Ureter (tissue), 1 donor: ENCODE measurements at places on chromosomes 7 and 10.

- no peak for DNase-seq
Measured at GRCh38 chr7:115096262-115096661, 174.4 kb downstream of the MDFIC start.

DNA sequence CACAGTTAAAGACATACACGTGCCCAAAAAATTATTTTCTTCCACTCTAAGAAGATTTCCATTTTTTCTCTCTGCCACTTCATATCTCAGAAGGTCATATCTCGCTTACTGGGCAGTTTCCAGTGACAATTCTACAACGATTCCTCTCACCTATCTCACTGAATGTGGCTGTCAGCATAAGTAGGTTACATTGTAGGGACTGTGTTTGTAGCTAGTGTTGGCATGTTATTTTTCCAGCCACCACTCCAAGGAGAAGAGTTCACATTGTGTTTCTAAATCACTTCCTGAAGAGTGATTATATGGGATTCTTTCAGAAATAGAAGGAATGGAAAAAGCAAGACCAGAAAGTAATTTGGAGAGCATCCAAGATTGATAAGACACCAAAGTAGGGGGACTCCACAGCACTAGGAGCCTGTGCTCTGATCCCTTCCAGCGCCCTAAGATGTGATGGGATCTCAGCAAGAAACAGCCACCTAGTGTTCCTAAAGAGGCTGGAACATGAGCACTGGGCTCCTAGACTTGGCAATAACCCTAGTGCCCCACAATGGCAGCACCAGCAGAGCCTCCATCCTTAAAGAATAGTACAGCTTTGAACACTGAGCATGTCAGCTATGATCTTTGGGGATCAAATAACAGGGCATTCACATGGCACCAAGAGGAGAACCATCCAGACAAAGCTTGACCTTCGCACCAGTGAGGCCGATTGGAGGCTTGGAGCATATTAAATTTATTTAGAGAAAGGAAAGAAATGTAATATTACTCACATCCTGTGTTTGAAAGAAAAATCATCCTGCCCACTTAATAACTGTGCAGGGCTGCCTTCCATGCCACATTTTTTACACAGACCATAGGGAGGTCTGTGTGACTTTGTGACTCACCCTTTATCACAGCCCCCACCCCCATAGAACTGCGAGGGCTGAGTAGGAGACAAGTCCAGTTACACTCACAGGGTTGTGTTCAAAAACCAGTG is 51.8 kb downstream of the CAV1 start:
- no peak for DNase-seq

GRCh38 chr10:117457932-117458331 is 82.7 kb upstream of the PDZD8 start:
- no peak for DNase-seq

DNA sequence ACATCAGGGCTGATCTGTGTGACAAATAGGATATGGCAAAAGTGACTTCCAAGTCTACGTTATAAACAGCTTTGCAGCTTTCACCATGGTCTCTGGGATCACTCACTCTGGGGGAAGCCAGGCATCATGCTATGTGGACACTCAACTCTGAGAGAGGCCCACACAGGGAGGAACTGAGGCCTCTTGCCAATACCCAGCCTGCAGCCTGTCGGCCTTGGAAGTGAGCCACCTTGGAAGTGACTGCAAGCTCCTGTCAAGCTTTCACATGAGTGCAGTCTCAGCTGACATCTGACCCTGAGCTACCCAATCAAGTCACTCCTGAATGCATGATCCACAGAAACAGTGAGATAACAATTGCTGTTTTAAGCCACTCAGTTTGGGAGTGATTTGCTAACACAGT is 56.5 kb downstream of the MMRN2 start:
- DNase-seq: peak; percentile 59

GRCh38 chr10:119655566-119656001 is 4.4 kb downstream of the BAG3 start:
- DNase-seq: peak; percentile 70

DNA sequence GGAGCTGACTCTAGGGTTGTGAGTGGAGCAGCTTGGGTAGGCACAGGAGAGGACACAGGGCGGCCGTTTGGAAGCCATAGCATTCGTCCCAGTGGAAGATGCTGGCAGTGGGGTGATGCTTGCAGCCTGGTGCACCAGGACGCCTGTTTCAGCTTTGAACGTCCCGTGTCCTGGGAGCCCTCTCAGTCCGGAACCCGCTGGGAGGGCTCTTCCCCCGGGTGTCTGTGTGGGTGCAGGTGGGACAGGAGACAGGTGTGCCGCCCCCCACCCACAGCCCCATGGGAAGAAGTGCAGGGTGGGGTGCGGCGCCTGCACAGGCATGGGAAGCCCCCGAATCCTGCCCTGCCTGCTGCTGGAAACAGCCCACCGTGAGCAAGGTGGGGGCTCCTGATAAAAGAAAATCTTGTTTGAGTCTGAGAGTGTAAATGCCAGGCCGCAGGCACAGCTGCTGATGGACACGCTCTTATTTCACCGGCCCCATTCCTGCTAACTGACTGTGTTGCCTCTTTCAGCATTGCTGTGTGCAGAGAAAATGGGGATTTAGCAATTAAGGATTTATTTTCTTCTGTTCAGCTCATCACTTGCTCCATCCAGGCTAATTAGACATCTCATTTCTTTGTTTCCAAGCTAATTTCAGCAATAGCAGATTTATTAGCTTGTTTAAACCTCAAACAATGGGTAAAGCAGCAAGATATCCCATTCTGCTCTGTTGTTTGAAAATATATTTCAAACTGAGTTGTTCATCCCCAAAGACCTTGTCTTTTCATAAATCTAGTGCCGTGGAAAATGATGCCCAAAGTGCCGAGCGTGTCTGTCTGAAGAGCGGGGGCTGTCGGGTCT is 54.9 kb upstream of the DPYSL4 start:
- DNase-seq: no peak

- DNase-seq: no peak
Measured at GRCh38 chr10:95355301-95355700, 64.5 kb upstream of the PDLIM1 start.

DNA sequence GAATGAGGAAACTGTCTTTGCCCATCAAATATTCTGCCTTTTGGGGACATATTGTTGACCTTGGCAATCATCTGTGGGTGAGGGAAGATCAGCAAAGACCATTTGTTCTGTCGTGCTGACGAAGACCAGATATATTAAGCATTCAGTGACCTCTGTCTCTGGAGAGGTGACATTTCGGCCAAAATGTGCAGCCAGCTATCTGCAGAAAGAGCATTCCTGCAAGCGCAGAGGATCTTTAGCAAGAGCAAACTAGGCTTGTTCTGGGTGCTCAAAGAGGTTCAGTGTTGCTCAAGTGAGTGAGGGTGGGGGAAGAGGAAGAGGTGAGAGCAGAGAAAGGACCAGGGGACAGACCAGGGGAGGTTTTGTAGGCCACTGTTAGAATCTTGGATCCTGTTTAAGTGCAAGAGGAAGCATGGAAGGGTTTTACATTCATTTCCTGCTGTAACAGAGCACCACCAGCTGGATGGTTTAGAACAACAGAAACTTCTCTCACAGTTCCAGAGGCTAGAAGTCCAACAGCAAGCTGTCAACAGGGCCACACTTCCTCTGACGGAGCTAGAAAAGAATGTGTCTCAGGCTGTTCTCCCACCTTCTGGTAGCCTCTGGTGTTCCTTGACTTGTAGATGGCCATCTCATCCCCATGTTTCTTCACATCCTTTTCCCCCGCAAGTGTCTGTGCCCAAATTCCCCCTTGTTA is 11.2 kb downstream of the C10orf120 start:
- DNase-seq: no peak

DNA sequence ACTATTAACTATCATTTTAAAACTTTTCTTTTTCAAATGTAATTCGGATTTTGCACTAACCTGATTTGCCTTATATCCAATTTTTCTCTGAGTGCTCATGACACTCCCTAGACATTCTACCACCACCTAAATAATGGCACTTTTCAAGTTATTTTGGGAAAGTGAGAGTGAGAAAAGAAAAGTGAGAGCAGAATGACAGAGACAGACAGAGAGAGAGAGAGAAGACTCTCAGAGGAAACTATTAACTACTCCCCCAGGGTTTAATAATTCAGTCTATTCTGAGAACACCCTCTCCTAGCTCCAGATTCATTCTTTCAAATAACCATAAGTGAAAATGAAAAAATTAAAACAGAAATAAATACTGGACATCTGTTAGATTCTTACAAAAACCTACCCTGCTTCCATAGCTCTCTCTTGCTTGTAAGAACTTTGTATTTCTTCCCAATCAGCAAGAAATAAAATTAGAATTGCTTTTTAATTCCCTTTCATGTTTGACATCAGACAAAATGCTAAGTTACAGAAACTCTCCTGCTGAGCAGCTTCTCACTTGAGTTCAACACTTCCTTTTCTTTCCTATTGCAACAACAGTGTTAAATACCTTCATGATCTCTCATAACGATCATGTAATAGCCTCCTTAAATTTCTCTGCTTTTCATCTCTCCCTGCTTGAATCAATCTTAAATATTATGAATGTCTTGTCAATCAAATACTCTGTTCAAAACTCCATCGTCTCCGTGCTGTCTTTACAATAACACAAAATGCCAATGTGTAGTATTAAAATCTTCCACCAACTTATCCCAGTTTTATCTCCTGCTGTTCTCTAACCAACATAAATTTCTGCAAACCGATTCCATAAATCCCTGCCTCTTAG is 191.7 kb downstream of the SEMA3E start:
- no peak for DNase-seq

DNA sequence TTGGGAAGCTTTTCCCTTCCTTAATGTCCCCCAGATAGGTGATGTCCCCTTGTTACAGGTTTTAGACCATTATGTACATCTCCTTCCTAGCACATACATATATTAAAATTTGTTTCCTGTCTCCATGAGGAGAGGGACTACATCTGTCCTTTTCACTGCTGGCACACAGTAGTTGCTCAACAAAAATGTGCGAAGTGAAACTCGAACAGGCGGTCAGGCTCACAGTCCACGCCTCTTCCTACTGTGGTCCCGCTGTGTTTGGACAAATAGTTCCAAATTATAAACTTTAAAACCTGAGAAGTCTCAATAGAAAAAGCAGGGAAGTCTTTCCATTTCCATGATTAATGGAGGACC is 1.2 kb upstream of the HHEX start:
- no peak for DNase-seq

- no peak for DNase-seq
Measured at GRCh38 chr10:24493165-24493564, 230.5 kb downstream of the ARHGAP21 start.

DNA sequence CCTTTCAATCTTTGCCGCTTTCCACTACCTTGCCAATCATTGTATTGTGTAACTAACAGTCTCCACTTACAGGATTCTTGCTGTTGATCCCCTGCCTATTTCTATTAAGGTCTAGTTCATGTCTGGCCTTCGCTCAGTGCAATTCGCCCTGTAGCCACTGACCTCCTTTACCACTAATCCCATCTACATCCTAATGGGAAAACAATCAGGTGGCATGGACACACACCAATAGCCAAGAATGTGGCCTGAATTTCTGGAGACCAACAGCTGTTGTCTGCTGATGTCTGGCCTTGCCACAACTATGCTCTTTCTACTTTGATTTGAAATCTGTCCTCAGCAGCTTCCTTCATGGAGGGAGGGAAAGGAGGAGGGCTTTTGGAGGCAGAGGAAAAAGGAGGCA is 546.2 kb downstream of the SORCS3 start:
- no peak for DNase-seq

GRCh38 chr7:122706836-122707235 is 4.1 kb upstream of the RNF148 start:
- DNase-seq: no peak

DNA sequence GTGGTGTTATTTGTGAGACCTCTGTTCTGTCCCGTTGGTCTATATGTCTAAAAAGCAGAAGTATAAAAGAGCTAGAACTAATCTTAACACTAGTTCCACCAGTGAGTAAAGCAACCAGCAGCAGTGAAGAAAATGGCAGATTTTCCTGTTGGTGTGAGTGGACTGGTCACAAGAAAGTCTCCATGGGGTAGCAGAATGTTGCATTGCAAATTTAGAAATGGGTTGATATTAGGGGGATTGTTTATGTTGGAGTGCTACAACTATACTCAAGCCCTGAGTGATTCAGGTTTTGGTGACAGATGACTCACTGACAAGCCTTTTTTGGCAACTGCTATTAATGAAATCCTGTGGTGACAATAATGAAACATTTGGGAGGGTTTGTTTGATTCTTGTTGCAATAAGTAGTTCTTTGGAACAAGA is 5.6 kb downstream of the AVL9 start:
- DNase-seq: no peak

DNA sequence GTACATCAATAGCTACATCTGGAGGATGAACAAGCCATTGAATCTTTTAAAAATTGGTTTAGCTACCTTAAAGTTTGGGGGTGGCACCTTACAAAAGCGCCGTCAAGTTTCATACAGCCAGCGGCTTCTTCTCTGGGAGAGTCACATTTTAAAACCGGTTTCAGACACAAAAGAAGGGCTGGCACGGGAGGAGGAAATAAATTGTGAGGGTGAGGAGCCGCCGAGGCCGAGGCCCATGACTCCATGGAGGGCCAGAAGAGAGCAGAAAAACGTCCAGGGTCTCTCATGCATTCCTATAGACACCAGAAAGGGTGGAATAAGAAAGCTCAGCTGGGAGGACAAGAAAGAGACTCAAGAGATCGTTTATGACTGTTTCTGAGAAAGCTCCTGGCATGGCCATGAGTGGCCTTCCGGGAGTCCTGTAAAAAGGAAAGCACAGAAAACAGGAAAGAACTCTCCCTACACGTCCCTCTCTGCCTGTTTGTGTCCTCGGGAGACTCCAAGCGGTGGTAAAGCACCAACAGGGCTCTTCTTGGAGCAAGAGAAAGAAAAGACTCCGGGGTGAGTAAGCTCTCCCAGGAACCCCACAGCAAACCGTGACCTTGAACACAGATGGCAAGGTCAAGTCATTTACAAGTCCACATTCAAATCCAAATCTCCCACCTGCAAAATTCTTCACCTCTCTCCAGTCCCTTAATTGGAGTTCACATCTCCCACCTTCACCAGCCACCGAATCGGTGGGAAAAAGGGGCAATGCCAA is 1.8 kb downstream of the FRAT2 start:
- DNase-seq: peak; percentile 62

DNA sequence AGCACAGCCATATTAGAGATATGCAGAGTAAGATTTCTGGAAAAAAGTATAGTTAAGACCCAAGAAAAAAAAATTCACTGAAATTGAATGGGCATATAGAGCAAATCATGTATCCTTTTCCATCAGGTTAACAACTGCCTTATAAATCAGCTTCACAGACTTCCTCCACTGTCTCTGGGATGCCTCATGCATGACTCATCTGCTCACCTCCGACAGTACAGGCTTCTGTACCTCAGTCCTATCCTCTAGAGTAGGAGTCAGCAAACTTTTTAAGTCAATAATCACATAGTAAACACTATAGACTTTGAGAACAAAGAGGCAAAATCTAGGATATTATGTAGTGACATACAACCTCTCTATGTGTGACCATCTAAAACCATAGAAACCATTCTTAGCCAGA is 211.6 kb upstream of the SP8 start:
- no peak for DNase-seq

- peak; percentile 90 for DNase-seq
Measured at GRCh38 chr7:2523941-2524807, 4.6 kb downstream of the LFNG start.

- no peak for DNase-seq
Measured at GRCh38 chr10:49441488-49442476, 45.9 kb upstream of the DRGX start.
